Activated CD4-positive, alpha-beta T cell treated with anti-CD3 and anti-CD28 coated beads, Interleukin-2, amount 50 U/mL, for 48 hours (primary cell): ENCODE measurements at places on chromosomes 5 and 9.

GRCh38 chr5:178502401-178503100 is 87.6 kb downstream of the COL23A1 start:
- DNase-seq: no peak

- DNase-seq: no peak
Observed at GRCh38 chr9:113604393-113604792, 140.9 kb downstream of the RGS3 start.

DNA sequence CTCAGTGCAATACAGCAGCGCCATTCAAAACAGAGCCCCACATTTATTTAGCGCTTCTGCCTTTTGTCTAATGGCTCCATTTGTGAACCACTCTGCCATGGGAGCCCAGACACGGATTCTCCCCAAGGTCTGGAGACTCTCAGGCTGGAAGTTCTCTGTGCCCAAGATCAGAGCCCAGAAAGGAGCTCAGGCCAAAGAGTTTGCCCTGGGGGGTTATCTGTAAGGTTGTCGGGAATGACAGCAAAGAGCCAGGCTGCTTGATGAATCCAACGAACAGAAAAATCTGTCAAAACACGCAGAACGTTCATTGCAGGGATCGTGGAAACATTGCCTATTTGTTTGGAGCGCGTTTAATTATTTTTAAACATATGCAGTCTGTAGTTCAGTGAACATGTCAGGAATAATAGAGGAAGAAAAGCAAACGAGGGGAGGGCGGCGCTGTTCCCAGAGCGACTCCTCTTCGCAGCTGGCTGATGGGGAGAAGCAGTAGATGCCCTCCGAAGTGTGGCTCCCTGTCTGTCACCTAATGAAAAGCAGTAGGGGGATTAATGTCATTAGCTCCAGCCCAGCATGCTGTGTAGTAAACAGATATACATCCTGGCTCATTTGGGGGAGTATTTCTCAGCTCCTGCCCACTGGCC is 464.9 kb upstream of the MPDZ start:
- no peak for DNase-seq

GRCh38 chr5:15993334-15993733 is 186.3 kb downstream of the MARCHF11 start:
- no peak for DNase-seq

- no peak for DNase-seq
Observed at GRCh38 chr5:157857816-157858526, 974 bp downstream of the CLINT1 start.

DNA sequence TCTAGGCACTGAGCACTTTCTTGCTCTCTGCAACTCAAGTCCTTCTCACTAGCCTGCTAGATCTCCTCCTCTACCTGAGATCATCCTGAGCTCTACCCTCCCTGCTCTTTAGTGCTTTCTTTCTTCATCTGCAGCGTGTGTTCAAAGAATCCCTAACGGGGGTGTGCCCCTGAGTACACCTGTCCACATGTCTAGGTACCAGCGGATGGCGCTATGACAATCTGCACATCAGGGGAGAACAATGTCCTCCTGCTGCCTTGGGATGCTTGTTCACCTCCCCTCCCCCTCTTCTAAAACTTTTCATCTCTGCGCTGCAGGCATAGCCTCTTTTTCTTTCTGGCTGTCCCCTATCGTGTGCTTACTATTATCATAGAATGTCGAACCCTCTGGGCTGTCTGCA is 42.7 kb downstream of the PTPN3 start:
- DNase-seq: no peak

- DNase-seq: no peak
Observed at GRCh38 chr9:79213417-79214125, 358.2 kb upstream of the TLE4 start.

- no peak for DNase-seq
Observed at GRCh38 chr9:27194401-27195091, 85.5 kb downstream of the TEK start.

GRCh38 chr9:78035383-78035993 is 3.9 kb upstream of the GNAQ start:
- DNase-seq: peak; percentile 34

DNA sequence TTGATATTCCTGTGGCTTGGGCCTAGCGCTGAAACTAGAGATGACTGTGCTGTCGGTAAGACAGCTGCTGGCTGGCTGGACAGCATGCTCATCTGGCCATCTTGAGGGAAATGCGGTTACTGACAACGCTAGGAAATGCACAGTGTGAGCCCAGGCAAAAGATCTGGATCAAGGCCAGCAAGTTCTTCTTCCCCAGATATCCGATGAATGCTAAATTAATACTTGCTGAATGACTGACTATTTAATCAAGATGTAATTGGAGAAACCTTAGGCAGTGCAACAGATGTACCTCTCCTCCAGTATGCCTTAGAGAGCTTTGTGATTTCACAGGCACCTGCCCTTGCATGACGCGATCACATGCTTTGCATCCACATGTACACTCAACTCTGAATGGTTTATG is 659.1 kb downstream of the EFNA5 start:
- no peak for DNase-seq

GRCh38 chr5:40017918-40018317 is 593.1 kb upstream of the DAB2 start:
- no peak for DNase-seq

GRCh38 chr5:11062397-11062796 is 301.4 kb upstream of the DAP start:
- DNase-seq: no peak

DNA sequence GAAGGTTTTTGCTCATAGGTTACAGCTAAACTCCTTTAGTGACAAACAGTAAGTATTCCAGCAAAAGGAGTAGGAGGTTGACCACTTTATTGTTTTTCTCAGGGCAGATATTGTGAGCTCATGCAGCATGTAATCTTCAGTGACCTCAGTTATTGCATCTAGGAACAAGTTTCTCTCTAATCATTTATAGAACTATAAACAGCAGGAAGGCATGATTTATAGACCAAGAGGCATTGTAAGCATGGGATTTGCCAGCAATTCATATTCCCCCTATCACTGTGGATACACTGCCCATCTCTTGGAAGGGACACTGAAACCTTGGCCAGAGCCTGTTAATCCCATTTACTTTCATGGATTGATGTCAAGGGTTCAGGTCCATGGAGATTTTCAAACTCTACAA is 15.4 kb upstream of the FAM170A start:
- no peak for DNase-seq

DNA sequence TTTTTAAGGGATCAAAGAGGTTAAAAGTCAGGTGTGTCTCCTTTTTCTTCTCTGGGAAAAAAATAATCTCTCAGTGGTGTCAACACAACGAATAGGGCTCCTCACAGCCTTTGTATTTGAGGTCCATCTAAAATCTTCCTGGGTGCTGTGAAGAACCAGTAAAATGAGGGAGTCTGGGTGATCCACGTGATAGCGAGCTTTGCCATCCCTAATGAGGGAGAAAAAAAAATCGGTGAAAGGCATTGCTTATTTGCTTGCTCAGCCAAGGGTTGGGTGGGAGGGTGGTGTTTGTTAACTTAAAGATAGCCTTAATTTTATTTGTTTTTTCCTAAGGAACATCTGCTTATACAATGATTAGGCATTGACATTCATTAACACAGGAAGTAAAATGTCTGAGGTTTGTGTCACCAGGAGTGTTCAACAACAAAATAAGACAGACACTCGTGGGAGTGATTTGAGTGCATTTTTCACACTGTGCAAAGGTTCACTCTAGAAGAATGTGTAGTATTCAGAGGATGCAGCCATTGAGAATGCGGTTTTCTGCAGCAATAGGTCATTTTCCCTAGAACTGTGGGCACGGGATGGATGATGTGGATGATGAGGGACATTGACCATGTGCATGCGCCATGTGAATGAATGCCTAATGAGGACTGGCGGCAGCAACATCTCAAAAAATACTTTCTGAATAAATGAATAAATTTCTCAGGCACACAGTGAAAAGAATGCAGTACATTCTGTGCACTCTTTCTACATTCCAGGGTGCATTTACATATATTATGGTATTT is 369.5 kb downstream of the NTRK2 start:
- no peak for DNase-seq

- no peak for DNase-seq
Observed at GRCh38 chr9:98899408-98900056, 44.2 kb upstream of the COL15A1 start.

DNA sequence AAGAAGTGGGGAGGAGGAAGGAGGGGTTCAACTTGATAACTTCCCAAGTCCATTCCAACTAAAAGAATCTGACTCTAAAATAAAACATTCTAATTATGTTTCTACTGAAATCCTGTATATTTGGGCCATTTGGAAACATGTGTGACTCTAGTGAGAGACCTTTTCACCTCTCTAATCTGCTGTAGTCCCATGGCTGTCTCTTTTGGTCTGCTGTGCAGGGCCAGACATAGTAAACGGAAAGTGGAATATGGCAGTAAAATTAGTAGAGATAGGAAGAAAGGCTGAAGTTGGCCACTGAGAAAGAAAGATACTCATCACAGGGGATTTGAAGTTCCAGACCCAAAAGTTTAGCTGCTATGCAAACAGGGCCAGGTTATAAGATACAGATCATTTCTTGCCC is 15.9 kb downstream of the RFX3 start:
- no peak for DNase-seq

- no peak for DNase-seq
Observed at GRCh38 chr9:69344459-69344858, 19.4 kb downstream of the ENTREP1 start.

GRCh38 chr5:33649549-33650482 is 209.1 kb downstream of the TARS1 start:
- DNase-seq: no peak

DNA sequence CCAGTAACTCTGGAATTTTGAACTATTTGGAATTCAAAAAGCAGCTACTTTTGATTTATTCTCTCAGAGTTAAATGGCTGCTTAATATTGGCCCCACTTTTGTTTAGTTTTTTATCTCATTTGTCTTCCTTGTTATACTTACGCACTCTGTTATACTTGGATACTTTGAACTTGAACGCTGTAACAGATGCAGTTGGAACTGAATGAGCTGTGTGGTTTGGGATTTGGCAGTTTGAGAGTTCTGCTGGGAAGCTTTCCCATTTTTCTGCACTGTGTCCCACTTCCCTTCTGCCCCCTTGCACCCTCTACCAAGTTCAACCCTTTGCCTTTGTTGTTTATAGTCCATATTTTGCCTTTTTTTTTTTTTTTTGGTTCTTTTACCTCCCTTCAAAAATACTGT is 3.8 kb downstream of the RHOBTB3 start:
- no peak for DNase-seq

- no peak for DNase-seq
Observed at GRCh38 chr5:33901156-33901555, 9.4 kb upstream of the ADAMTS12 start.
